Fibroblast of skin of scalp (primary cell): ENCODE measurements at places on chromosomes 1 and 21.

- DNase-seq, result peak; percentile 55
Observed at GRCh38 chr1:183685112-183685713, 32.1 kb upstream of the APOBEC4 start.

DNA sequence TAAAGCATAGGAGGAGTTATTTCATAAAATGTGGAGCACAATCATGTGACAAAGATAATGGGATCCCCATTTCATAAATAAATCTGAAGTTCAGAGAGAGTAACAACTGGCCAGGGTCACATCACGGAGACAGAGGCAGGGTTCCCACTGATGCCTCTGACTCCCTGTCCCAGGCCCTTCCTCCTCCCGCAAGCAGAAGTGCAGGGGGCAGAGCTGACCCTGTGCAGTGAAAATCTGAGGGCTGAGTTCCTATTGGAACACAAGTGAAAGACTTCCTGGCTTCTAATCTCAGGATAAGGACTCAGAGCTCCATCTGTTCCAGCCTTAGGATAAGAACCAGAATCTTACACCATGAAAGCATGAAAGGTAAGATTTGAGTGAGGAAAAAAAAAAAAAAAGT, 22.0 kb downstream of the SELL start:
- DNase-seq, result no peak

DNA sequence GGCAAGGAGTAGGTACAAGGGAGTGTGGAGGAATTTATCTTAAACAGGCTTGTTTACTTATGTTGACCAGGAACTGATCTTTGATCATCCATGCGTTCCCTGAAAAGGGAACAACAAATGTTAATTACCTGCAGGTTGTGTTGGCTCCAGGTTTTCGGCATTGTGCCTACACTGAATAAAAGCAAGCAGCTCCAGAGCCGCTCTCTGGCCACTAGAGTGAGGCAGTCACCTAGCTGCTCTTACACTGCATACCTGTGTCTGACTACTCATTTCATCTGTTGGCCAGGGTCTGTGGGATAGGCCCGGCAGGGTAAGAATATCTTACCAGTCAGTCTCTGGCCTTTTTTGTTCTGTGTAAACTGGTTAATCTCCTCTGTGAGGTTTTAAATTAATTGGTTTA, 183.6 kb downstream of the HFM1 start:
- DNase-seq, result no peak

- DNase-seq, result no peak
Observed at GRCh38 chr1:48114596-48115382, 107.7 kb upstream of the SLC5A9 start.

DNA sequence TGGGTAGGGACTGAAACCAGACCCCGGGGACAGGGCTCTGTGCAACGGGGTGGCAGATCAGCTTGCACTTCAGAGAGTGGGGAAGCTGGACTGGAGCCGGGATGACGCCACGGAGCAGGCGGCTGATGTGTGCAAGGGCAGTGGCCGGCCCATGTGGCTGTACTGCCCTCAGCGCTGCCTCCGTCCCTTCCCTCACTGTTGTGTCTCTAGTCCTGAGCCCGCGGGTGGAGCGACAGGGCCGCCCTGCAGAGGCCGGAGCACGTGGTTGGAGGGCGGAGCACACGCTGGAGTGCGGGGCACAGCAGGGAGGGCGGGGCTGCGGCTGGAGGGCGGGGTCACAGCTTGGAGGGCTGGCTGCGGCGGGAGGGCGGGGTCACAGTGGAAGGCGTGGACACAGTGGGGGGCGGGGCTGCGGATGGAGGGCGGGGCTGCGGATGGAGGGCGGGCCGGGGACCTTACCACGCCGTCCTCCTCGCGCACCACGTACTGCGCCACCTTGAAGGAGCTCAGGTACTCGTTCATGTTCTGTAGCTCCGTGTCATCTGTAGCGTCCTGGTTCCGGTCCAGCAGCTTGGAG, 52.4 kb downstream of the CHD5 start:
- DNase-seq, result peak; percentile 66

DNA sequence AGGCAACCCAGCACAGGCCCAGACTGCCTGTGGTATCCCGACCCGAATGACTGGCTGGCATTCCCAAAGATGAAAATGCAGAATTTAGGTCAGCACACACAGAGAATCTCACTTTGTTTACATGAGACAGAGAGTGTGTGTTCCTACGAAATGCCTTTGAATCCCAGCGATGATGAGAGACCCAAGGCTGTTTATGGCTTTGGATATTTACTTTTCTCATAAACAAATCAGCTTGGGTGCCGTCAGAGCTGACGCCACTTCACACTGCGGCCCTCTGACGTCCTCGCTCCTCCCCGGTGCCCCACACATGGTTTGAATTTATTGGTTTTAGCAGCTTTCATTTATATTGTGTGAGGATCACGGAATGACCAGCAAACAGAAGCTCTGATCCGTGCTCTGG, 18.7 kb downstream of the TRABD2B start:
- DNase-seq, result peak; percentile 17

GRCh38 chr1:6870571-6870970, 85.3 kb downstream of the CAMTA1 start:
- peak; percentile 56 for DNase-seq

DNA sequence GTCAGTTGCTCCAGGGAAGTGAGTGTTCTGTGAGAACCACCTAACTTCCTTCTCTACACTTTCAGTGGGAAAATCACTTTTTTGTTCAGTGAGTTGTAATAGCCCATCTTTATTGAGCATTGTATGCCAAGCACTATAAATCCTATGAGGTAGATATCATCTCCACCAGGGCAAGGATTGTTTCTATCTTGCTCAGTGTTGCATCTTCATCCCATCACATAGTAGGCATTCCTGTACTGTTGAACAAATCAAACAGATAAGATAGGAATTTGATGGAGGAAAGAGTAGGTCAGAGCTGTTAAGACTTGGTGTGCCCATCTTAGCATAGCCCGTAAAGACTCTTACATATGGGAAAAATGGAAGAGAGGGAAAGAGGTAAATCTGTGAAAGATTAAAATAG, 2.9 kb upstream of the PIGV start:
- DNase-seq, result no peak

- no peak for DNase-seq
Observed at GRCh38 chr1:31904339-31905092, 33.7 kb downstream of the PTP4A2 start.

- DNase-seq, result no peak
Observed at GRCh38 chr1:248787430-248787829, 31.9 kb upstream of the LYPD8 start.

- DNase-seq, result no peak
Observed at GRCh38 chr1:39361446-39361845, 130.0 kb upstream of the BMP8A start.

DNA sequence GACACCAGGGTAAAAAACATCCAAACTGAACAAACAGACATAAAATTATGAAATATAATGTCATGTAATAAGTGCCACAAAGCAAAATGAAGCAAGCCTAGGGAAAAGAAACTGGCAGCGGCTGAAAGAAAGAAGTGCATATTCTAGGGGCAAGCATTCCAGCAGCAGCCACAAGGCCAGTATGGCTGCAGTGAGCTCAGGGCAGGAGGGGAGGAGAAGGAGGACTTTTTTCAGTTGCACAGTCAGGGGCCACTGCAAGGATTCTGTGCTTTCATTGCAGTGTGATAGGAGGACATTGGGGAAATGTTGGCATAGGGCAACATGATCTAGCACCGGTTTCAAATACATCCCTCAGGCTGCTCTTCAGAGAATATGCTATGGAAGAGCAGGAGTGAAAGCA, 263.8 kb downstream of the NEGR1 start:
- DNase-seq, result no peak

- peak; percentile 51 for DNase-seq
Observed at GRCh38 chr1:153535242-153536011, at the start of gene S100A6. Gene S100A6 (minus strand): TSS chr1:153535991. CDS start chr1:153535339, 652 bp downstream.

DNA sequence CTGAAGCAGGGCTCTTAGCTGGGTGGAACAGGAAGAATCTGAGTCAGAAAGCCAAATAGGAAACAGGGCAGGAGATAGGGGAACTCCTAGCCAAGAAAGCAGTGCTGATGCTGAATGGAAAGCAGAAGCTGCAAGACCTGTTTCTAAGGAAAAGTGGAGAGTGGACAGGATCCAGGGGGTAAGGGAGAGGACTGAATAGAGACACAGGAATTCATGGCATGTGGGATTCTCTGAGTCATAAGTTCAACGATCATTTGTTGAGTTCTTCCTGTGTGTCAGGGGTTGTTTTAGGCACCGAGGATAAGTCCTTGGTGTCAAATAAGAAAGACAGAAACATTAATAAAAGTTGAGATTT, 153.8 kb upstream of the FGGY start:
- peak; percentile 96 for DNase-seq

DNA sequence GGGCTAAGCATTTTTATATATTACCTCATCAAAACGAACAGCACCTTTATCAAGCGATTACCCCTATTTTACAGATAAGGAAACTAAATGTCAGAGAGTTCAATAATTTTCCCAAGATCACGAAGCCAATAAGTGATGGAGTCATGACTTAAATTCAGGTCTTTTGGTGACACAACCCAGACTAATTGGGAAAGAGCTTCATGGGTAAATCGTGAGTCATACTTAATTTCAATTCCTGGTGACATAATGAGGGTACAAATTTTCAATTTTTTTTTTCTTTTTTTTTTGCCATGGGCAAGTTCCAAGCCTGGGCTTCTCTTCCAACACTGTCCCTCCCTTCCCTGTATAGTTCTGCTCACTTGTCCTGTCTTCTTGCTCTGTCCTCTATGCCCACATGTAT, 30.1 kb upstream of the IL10 start:
- DNase-seq, result no peak

GRCh38 chr21:39686646-39687468, 58.1 kb upstream of the IGSF5 start:
- DNase-seq, result no peak

DNA sequence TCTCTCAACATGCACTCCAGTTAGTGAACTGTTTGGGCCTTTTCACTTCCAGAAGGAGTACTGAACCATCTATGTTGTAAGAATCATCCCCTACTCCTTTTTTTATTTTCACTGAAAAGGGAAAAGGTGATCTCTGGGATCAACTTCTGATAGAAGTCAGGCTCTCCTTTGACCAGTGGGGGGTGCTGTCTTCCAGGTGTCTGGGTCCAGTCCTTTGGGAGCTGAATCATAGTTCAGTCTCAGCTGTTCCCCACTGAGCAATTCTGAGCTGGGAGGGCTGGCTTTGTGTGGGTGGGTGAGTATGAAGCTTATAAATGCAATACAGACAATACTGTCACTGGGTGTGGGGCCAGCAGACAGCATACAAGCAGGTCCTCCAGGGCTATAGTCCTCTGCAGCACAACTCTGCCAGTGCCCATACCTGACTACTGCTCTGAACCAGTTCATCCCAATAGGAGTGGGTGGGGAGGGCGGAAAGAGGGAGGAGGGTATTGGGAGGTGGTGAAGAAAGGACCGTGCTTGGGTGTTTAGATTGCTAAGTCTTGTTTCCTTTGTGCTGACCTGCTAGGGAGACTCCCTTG, 12.5 kb upstream of the SARS1 start:
- DNase-seq, result peak; percentile 79

GRCh38 chr1:115908565-115909274, 67.6 kb upstream of the SLC22A15 start:
- DNase-seq, result no peak

DNA sequence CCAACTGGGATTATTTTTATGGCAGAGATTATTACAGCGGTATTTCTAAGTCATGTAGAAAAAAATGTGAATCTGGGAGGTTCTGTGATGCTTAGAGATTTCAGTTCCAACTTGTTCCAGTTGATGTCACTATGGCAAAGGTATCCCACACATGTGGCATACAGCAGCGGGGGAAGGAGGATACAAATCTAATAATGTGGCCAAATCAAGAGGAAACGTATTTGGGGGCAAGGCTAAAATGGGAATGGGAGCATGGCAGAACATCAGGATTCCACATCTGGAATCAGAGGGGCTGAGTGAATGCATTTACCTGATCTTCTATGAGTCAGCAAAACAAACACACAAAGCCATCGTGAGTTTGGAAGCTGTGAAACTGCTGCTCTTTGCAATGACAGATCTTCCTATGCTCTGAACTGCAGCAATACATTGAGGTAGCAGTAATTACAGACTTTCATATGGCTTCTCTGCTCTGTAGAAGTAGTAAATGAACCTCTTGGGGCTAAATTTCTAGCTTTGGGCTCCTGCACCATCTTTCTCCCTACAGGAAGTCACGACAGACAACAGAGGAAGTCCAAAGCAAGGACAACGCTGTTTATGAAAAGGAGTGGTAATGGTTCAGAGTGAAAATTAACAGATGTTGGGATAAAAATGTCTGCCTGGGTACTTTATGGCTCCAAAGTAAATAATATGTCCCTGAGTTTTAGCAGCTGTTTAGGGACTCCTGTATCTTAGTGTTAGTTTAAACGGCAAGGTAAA, 55.5 kb downstream of the GABPA start:
- DNase-seq, result peak; percentile 67

DNA sequence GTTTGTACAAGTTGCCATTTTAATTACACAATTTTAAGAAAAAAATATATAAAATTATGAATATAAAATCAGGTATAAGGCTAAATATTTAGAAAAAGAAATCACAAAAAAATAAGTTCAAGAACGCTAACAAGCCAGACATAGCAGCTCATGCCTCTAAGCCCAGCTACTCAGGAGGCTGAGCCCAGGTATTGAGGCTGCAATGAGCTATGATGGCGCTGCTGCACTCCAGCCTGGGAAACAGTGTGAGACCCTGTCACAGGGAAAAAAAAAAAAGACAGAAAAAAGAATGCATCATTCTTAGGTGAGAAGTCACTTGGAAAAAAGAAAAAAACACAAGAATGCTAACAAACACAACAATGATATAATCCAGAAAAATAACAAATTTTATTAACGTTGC, 112.3 kb upstream of the PRDX6 start:
- DNase-seq, result no peak

GRCh38 chr1:236275061-236275460, 6.7 kb downstream of the ERO1B start:
- DNase-seq, result no peak

- peak; percentile 51 for DNase-seq
Observed at GRCh38 chr1:23376890-23377811, 7.5 kb upstream of the ZNF436 start.

- DNase-seq, result no peak
Observed at GRCh38 chr1:24093732-24094131, 18.2 kb downstream of the MYOM3 start.

DNA sequence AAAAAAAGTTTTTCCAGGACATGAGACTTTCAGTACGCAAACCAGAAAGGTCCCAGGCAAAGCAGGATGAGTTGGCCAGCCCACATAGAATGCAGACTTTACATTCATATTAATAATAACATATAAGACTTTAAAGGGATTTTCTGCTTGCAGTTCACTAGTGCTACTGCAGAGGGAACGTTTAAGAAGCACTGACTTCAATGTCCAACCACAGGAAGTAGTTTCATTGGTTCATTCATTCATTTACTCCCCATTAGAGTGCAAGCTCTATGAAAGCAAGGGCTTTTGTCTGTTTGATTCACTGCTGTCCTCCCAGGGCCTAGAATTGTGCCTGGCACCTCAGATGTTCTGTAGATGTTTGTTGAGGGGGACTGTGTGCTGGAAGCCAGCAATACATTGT, 11.8 kb upstream of the SERINC2 start:
- DNase-seq, result no peak

- DNase-seq, result peak; percentile 93
Observed at GRCh38 chr21:34333121-34333739, 30.6 kb upstream of the KCNE2 start.

GRCh38 chr1:223711173-223711572, 1.2 kb upstream of the CAPN2 start:
- peak; percentile 71 for DNase-seq
